Endothelial cell (in vitro differentiated cells): ENCODE measurements at places on chromosomes 3 and 15. TPM values are rescaled to one million over a fixed set of nuclear protein-coding genes. Genes with fewer than 3 reads are reported as not detected.

GRCh38 chr3:30266524-30266923 lies 339.9 kb upstream of the TGFBR2 start:
- DNase-seq = no peak

Gene NANOGP8
- total RNA-seq = 0.64 TPM

Gene MINAR1
- 5.3 TPM for total RNA-seq

DNA sequence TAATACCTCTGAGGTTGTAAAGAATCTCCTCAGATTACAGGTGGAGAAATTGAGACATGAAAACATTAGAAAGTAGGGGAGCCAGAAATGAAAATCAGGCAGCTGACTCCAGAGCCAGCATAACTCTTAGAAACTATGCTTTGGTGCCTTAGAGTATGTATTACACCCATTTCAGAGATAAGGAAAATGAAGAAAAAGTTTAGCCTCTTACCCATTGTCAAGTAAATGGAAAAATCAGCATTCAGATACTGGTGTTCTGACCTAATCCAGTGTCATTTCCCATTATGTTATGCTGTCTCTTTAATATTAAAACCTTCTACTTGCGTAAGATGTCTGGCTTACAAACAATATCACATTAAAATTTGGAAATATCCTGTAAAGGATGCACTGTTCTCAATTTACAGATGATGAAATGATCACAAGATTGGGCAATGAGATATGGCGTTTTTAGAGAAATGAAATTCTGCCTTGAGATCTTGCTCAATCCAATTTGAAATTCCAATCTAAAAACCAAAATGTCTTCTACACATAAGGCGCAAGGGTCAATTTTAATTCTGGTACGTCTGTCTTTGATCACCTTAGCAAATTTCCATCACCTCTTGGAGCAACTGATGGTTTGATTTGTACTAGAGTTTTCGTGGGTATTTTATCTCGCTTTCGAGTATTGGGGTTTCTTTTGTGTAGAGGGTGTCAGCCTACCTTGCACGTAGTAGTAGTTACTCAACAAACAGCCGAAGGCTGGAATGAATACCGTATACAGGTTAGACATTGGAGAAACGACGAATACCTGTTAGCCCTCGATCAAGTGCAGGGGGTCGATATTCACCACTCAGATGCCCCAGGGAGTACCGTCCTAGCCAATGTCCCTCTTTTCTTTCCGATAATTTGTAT lies 902 bp upstream of the ZCWPW2 start:
- no peak for DNase-seq

GRCh38 chr3:58991623-58992022 lies 58.2 kb downstream of the CFAP20DC start:
- DNase-seq = no peak

- DNase-seq = no peak
Observed at GRCh38 chr3:157667493-157667892, 164.3 kb upstream of the VEPH1 start.

Gene POPDC2
- total RNA-seq = 2.0 TPM

GRCh38 chr3:66121318-66121717 lies 82.6 kb upstream of the MAGI1 start:
- no peak for DNase-seq
